ENCODE measurements at places on chromosomes 4 and X. TPM values are rescaled to one million over a fixed set of nuclear protein-coding genes. Genes with fewer than 3 reads are reported as not detected.

GRCh38 chr4:53586121-53586816 lies 5.0 kb downstream of the LNX1 start:
- no peak for DNase-seq

GRCh38 chr4:172103456-172103855 lies 290.3 kb downstream of the GALNTL6 start:
- DNase-seq, result no peak

DNA sequence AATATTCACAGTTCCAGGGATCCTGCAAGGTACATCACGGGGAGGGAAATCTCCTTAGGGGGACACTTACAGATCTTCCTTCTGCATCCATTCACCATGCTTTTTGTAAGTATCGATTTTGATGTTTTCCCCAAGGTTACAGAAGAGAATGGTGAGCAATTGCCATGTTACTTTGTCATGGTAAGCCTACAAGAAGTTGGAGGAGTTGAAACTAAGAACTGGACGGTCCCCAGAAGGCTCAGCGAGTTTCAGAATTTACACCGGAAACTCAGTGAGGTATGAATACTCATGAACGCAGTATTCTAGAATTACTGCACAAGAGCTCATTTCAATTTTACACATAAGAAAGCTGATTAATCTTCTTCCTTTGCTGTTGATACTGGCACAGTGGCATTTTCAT lies 53.9 kb downstream of the LRP2BP start:
- no peak for DNase-seq

DNA sequence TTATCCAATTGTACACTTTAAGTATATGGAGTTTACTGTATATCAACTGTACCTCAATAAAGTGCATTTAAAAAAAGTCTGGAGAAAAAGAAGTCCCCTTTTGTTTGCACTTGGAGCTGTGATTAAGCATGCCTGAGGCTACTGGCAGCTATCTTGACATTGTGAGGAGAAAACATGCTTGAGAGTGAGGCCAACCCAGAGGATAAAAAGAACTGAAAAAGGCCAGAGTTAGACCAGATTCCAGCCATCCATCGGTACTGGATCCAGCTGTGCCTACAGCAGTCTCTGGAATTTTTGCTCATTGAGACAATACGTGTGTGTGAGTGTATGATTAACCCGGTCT lies 57.4 kb downstream of the LGI2 start:
- DNase-seq, result no peak

- peak; percentile 77 for DNase-seq
These were observed 22.1 kb downstream of the TMEM131L start for GRCh38 chr4:153488006-153488891.

DNA sequence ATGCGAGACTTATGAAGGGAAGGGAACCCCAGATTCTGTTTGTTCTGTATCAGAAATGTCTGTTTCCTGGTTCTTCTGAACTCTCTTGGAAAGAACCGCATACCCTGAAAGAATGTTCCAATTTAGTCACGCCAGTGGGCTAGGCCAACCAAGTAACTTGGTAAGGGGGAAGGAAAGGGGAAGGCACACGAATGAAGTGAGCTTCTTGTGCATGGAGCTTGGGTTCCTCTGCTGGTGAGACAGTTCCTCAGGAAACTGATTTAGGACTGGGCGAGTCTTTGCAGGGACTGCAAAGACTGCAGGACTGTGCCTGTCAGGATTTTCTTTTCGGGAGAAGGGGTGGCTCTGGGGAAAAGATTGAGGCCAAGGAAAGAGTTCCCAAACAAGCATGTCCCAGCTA lies 35.6 kb downstream of the FRMPD3 start:
- no peak for DNase-seq

DNA sequence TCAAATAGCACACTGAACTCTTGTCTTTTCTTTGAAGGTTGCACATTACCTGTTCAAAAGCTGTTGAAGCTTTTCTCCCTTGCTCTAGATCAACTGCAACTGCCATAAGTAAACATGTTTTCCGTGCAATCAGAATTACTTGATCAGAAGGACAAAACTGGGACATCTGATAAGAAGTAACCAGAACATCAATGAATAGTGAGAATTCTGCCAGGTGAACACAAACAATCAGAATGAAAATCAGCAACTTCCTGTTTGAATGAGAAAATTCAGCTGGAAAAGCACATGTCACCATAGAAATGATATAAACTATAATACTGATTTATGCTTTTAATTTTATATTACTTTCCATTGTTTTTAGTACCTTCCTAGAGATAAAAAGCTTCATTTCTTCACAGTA lies 160.7 kb downstream of the DLG3 start:
- DNase-seq, result no peak

- DNase-seq, result no peak
These were observed 6.3 kb downstream of the CA5B start for GRCh38 chrX:15744181-15744867.

The SLIT2 gene
- total RNA-seq, result 0.11 TPM

The PRR27 gene
- total RNA-seq, result not detected

DNA sequence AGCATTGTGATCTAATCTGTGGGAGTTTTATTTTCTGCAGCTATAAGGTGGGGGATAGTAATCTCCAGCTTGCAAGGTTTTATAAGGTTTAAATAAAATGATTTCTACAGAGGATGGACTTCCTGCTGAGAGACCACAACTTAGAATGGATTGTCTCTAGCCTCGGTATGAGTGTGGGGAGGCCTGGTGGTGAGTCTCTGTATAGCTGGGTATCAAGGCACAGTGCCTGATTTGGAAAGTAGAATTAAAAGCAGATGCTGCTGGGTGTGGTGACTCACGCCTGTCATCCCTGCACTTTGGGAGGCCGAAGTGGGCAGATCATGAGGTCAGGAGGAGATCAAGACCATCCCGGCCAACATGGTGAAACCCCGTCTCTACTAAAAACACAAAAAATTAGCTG lies 162.0 kb upstream of the GATB start:
- no peak for DNase-seq

GRCh38 chr4:33512397-33512796 lies 2731.9 kb downstream of the ARAP2 start:
- DNase-seq, result no peak

- no peak for DNase-seq
These were observed 148.5 kb downstream of the FAM13A start for GRCh38 chr4:88908521-88908920.

GRCh38 chrX:13764281-13764680 lies 29.7 kb downstream of the OFD1 start:
- no peak for DNase-seq

GRCh38 chr4:128456171-128456570 lies 168.6 kb upstream of the PGRMC2 start:
- no peak for DNase-seq

The DCAF8L2 gene
- not detected for total RNA-seq

The CYBB gene
- 1.2 TPM for total RNA-seq

The MXRA5 gene
- total RNA-seq, result not detected

DNA sequence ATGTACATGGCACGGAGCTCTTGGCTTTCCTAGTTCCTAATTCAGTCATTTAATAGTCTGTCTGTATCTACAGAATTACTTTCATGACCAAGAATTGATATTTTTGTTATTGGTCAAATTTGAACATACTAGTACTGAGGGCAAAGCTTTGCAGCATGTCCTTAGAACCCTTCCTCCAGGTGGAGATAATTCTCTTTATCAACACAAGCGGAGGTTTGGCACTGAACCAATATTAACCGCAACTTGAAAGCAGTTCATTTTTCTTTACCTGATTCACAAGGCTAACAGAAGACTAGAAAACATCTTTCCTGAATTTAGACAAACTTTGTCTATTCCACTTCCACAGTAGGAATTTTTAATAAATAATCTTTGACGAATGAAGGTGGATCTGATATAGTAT lies 73.8 kb downstream of the TACR3 start:
- DNase-seq, result no peak

The NCAPG gene
- 8.4 TPM for total RNA-seq

- DNase-seq, result no peak
These were observed 248.5 kb downstream of the TENM3 start for GRCh38 chr4:182491719-182492118.

The NALF2 gene
- total RNA-seq, result 1.6 TPM

DNA sequence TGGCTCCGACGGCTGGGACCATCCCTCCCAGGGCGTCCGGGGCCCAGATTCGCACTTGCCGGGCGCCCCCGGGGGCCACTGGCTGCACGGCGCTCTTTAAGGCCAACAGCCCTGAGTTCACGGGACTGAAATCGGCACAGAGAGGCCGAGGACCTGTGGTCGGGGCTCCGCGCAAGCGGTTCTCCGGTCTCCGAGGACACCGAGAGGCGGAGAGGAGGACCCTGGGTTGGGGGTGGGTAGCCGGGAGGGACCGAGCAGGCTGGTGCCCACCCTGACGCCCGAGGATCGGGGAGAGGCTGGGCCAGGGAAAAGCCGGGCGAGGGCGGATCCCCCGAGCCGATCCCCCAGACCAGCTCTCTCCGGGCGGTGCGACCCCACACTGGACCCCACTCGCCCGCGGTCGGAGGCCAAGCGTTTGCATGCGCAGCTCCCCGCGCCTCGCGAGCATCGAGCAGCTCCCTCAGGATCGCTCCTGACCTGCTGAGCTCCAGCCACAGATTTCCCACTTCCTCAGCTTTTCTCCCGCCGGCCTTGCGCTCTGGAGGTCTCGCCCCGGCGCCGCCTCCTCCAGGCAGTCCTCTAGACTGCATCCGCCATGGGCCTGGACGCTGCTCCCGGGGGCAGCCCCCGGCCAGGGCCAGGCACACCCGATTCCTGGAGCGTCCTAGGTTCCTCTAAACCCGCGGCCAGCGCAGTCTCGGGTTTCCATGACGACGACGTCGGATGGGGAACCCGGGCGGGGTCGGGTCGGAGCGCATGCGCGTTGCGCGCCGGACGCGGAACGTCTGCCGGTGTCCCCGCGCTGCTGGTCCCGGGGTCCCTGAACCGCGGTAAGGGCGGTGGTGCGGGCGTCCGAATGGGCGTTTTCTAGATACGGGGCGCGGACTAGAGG lies 17.6 kb upstream of the NAT8L start:
- peak; percentile 83 for DNase-seq

The CRMP1 gene
- total RNA-seq, result not detected

DNA sequence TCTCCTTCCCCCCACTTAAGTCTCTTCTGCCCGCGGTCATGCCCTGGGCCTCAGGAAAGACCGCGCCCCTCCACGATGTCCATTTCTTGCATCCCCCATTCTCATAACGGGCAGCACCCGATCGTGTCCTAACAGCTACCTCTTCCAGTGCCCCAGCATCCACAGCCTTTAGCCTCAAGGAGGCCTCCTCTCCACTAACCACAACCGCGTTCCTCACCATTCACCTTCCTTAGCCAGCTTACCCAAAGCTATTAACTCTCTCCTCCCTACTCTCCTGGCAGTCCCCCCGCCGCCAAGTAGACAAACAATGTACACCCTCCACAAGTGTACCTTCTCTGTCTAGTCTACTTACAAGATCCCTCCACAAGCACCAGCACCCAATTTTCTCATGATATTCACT lies 58.6 kb upstream of the PAGE5 start:
- DNase-seq, result no peak

DNA sequence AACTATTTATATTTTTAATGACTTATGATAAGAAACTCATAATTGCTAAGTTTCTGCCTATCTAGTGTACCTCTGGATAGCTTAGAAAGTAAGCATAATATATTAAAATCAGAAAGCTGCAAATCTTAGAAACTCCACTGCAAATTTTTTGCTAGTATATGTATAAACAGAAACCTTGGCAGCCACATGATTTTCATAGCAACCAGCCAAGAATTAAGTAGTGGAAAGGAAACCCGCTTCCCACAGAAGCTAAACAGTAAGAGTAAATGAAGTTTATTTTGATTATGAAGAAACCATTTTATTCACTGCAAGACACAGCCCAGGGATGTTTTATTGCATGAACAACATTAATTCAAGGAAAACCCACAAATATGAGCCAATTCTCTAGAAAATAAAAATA lies 872.5 kb upstream of the ADGRL3 start:
- no peak for DNase-seq

Measured in activated T-cell treated with anti-CD3 and anti-CD28 coated beads, Interleukin-2, amount 50 U/mL, for 4 hours (primary cell).